CD4-positive, alpha-beta T cell treated with Interleukin-21 for 1 hour (primary cell): ENCODE measurements at places on chromosomes 2 and 18.

DNA sequence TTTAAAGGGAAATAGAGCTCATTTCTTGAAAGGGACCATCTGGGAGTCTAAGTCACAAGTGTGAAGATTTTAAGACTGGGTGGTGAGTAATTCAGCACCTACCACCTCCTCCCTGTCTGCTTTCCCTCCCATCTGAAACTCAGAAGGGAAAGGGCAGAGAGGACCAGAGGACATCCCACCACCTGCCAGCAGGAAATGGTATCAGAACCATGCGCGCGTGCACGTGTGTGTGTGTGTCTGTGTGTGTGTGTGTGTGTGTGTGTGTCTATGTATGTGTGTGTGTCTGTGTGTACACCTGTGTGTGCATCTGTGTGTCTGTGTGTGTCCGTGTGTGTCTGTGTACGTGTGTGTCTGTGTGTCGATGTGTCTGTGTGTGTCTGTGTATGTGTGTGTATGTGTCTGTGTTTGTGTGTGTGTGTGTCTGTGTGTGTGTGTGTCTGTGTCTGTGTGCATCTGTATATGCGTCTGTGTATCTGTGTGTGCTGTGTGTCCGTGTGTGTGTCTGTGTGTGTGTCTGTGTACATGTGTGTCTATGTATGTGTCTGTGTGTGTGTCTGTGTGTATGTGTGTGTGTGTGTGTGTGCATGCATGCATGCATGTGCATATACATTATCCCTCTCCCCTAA lies 76.8 kb downstream of the ZFP36L2 start:
- DNase-seq = no peak

DNA sequence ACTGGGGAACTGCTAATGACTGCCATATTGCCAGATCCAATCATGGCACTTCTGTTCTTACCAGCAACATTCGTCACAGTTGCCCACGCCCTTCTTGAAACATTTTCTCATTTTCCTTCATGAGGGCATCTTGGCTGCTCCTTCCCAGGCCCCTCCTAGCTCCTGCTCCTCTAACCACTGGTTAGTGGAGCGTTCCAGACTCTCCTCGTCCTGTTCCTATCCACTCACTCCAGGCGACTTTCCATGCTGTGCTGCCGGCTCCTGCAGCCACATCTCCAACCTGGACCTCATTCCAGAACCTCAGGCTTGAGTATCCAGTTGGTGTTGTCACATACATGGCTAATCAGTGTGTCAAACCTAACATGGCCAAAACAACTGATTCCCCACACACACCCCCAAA lies 1.3 kb upstream of the ADI1 start:
- DNase-seq = no peak

DNA sequence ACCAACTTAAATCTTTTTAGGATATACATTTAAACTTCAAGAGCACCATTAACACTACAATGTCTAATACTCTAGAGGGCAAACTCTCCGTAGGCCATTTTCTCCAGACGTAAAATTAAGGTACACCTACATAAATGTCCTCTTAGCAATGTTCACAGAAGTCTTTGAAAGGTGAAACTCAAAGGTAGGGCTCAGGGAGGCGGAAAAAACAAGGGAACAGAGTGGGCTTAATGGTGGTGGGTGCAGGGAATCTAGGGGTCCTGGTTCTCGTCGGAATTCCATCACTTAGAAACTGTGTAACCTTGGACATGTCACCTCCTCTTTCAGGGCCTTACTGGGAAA lies 668 bp downstream of the NFU1 start:
- no peak for DNase-seq

DNA sequence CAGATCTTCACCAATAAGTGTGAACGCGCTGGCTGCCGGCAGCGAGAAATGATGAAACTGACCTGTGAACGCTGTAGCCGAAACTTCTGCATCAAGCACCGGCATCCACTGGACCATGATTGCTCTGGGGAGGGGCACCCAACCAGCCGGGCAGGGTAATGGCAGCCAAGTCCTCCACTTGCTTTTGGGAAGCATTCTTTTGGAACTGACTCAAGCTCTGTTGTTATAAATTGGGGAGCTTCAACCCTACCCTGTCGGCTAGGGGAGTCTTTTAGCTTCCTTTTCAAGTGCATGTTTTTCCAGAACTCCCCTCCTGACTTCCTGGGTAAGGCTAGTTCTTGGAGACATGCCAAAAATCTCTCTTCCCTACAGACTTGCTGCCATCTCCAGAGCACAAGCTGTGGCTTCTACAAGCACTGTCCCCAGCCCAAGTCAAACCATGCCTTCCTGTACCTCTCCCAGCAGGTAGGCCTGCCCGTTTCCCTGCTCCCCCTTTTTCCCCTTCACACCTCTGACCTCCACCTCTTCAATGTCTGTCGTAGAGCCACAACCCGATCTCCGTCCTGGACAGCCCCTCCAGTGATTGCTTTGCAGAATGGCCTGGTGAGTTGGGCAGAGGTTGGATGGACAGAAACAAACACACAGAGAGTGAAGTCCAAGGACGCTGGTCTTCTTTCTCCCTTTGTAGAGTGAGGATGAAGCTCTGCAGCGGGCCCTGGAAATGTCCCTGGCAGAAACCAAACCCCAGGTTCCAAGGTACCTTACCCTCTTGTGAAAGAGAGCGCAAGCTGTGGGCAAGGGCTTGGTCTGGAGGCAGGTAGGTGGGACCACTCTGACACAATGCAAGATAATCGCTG lies 1.5 kb downstream of the ZFAND2B start:
- DNase-seq = no peak
